ENCODE measurements at places on chromosomes 2 and 18.

GRCh38 chr2:105691947-105692390 is 52.7 kb upstream of the NCK2 start:
- DNase-seq, result peak; percentile 40

DNA sequence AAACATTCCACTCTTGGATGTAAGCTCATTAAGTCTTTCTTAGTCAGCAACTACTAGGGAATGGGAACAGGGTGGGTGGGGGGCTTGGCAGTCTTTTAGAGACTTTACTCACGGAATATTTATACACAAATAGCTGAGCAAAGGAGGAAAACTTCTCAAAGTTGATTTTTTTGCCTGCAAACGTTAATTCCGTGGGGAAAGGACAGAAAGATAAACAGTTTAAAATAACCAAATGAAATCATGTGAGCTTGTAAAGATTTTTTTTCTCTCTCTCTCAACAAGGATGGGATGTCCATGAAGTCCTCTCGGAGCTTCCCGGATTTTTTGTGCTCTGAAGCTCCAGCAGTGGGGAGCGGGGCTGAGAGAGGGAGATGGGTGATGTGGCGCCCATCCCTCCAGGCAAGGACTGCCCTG is 32.2 kb upstream of the MAT2A start:
- DNase-seq, result no peak

DNA sequence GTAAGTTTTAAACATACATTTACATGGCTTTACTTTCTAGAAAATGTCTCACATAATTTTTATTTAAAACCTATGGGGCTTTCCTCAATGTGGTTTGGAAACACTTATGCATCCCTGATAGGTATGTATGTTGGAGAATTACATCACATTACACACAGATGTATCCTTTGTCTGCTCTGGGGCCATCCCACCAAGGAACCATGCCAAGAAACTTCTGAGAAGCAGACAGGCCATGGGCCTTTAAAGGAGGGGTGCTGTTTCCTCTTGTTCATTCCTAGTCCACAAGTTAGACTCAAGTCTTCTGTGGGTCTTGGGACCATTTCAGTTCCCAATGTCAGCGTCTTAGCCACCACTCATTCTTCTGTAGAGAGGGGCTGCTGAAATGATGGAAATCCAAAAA is 162.0 kb upstream of the SETBP1 start:
- no peak for DNase-seq

GRCh38 chr2:124162256-124162655 is 137.2 kb downstream of the CNTNAP5 start:
- no peak for DNase-seq

DNA sequence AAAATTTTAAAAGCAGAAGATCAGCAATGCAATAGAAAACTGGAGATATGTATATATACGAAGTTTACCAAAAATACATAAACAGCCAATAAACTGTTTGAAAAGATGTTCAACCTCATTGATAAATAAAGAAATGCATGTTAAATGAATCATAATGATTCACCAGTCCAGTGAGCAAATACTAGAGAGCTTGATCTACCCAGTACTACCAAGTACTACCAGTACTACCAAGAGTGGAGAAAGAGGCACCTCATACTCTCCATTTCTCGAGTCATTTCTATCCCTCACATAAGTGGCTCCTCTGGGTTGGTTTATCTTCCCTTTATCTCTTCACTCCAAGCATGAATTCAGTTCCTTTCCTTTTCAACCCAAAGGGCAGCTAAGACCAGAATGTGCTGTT is 138.9 kb downstream of the MREG start:
- no peak for DNase-seq

- DNase-seq, result no peak
These were observed 120.0 kb downstream of the DYM start for GRCh38 chr18:49340446-49340845.

GRCh38 chr2:201746551-201746950 is 34.2 kb downstream of the ALS2 start:
- no peak for DNase-seq

DNA sequence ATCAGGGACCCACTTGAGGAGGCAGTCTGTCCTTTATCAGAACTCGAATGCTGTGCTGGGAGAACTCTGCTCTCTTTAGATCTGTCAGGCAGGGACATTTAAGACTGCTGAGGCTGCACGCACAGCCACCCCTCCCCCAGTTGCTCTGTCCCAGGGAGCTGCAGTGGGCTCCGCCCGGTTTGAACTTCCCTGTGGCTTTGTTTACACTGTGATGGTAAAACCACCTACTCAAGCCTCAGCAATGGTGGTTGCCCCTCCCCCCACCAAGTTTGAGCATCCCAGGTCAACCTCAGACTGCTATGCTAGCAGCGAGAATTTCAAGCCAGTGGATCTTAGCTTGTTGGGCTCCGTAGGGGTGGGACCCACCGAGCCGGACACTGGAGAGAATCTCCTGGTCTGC is 11.8 kb upstream of the LHCGR start:
- no peak for DNase-seq

- DNase-seq, result peak; percentile 17
These were observed 10.4 kb downstream of the EN1 start for GRCh38 chr2:118837067-118837466.

DNA sequence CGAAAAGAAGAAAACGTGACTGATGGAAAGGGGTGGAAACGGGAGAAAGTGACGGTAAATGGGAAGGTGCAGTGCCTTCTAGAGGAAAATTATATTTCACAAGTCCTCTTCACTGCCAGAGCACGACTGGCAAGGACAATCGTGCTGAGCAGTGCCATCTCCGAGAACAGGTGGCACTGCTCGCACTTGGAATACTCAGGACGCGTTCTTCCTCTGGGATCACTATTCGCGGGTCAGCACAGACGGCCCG is 364 bp downstream of the STAT1 start:
- no peak for DNase-seq

DNA sequence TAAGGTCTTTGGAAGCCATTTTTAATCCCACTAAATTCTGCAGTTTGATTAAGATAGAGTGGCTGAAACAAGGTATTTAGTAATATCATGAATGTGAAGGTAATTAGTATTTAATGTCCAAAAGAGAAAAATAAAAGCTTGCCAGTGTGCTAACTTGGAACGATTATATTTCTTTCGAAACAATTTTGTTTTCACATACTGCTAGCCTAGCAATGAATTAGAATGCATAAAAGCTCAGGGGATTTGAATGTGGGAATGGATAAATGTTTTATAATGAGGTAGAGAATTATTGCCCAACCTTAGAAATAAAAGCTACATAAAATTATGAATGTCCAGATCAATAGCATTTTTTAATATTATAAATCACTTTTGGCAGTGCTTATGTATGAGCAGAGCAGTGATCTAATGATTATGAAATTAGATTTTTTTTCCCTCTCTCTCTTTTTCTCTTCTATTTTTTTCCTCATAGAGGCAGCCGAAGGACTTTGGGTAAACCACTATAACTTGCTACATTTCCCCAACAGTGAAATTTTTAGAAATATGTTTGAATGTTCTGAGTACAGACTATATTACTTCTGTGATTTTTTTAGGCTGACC is 75.5 kb downstream of the PLCL1 start:
- DNase-seq, result no peak

DNA sequence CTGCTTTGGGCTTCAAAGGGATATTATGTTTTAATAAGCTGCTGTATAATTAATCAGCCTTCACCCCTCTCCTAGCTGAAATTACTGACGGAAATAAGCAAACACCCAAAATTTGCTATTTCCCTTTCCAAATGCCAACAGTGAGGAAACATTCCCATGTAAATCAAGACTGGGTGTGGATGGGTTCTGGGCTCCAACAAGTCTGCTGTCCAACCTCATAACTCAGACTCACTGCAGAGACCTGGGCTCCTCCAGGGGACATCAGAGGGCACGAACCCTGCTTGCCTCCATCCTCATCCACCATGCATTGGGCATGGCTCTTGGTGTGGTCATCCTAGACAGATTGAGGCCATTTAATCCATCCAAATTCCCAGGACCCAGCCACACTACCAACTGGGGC is 173.7 kb downstream of the C1D start:
- no peak for DNase-seq

DNA sequence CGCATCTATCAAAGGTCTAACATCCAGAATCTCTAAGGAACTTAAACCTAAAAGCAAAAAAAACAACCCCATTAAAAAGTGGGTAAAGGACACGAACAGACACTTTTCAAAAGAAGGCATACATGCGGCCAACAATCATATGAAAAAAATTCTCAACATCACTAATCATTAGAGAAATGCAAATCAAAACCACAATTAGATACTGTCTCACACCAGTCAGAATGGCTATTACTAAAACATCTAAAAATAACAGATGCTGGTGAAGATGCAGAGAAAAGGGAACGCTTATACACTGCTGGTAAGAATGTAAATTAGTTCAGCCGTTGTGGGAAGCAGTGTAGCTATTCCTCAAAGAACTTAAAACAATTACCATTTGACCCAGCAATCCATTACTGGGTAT is 38.0 kb downstream of the PPP3R1 start:
- no peak for DNase-seq

GRCh38 chr2:15984368-15985255 is 44.3 kb downstream of the MYCN start:
- no peak for DNase-seq

DNA sequence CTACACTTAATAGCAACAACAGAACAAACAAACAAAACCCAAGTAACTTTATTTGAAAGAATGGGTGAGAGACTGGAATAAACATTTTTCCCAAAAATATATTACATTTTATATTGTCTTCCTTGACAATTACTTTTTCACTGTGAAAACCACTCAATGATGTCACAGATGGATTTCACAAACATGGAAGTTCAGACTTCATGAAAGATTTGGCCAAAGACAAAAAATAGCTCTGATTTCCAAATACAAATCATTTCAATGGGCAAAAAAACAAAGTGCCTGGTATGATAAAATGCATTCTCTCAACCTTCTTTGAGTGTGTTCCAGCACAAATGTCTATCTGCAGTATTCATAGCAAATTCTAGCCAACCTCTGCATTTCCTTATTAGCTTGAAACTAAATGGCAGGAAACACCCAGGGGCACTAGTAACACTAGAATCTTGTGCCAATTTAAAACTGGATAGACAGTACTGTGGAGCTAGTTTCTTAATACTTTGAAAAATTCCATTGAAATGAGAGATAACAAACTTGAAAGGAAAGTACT is 28.5 kb upstream of the NAPG start:
- no peak for DNase-seq

- DNase-seq, result no peak
These were observed 22.8 kb downstream of the NFE2L2 start for GRCh38 chr2:177241711-177242120.

- peak; percentile 86 for DNase-seq
These were observed 157.8 kb upstream of the SLC1A4 start for GRCh38 chr2:64831134-64831976.

Measured in GM10248 (cell line).